Mucosa of gallbladder (tissue), 1 donor: ENCODE measurements at places on chromosomes 5 and 9. TPM values are rescaled to one million over a fixed set of nuclear protein-coding genes. Genes with fewer than 3 reads are reported as not detected.

The FAM13B gene
- total RNA-seq: 35.7 TPM

The OBP2B gene
- total RNA-seq: not detected

The GAS1 gene
- 11.5 TPM for total RNA-seq

The ZNF366 gene
- 3.1 TPM for total RNA-seq

The FBLL1 gene
- total RNA-seq: 0.23 TPM

The LCN15 gene
- total RNA-seq: not detected

The GABRA6 gene
- not detected for total RNA-seq

The CD14 gene
- total RNA-seq: 104 TPM

The SLC45A2 gene
- 0.66 TPM for total RNA-seq

The RASGRF2 gene
- total RNA-seq: 4.3 TPM

The SMIM33 gene
- 0.17 TPM for total RNA-seq

The UBE2QL1 gene
- 1.6 TPM for total RNA-seq

The TAF1L gene
- 0.03 TPM for total RNA-seq

The KCNN2 gene
- total RNA-seq: 0.17 TPM

The SUB1 gene
- 152 TPM for total RNA-seq

The SH3GL2 gene
- total RNA-seq: 0.17 TPM

The ACOT12 gene
- total RNA-seq: 0.75 TPM

The RXRA gene
- 106 TPM for total RNA-seq

The RNF224 gene
- 0.95 TPM for total RNA-seq

The GOLGA1 gene
- total RNA-seq: 23.3 TPM

The ENTPD2 gene
- 41.1 TPM for total RNA-seq

The SYNPO gene
- total RNA-seq: 123 TPM

The ROPN1L gene
- 0.26 TPM for total RNA-seq

The LCN12 gene
- total RNA-seq: 10.0 TPM

The SLC23A1 gene
- 17.0 TPM for total RNA-seq

The OLFML2A gene
- 12.7 TPM for total RNA-seq

The PCDHA1 gene
- total RNA-seq: 0.06 TPM

The C5orf52 gene
- not detected for total RNA-seq

The ORM2 gene
- 2.8 TPM for total RNA-seq

The CD274 gene
- 2.3 TPM for total RNA-seq

The PCDHA3 gene
- total RNA-seq: 1.9 TPM
